ENCODE measurements at places on chromosomes 11 and 22. TPM values are rescaled to one million over a fixed set of nuclear protein-coding genes. Genes with fewer than 3 reads are reported as not detected.
A peak's percentile ranks its signal among the peaks of the same experiment; 100 is the strongest.

SLN gene
- 4.9 TPM for total RNA-seq

NECTIN1 gene
- 17.7 TPM for total RNA-seq

TREH gene
- total RNA-seq, result not detected

OSBP2 gene
- total RNA-seq, result 0.89 TPM

DNA sequence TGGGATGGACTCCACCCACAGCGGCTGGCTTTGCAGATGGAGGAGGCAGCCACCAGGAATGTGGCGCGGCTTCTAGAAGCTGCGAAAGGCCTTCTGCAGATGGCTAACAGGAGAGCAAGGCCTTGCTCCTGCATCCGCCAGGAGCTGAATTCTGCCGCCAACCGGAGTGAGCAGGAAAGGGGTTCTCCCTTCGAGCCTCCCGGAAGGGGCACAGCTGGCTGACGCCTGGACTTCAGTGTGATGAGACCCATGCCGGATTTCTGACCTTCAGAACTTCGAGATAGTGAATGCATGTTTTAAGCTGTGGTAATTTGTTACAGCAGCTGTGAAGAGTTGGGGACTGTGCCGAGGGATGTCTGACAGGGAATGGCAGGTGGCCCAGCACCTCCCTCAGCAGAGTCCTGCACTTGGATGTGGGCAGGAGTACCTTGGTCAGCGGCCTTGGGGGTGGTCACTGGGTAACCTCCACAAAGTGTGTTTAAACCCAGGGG, 7.7 kb downstream of the TBC1D22A start:
- H3K36me3 ChIP-seq, result no peaks in the 10 kb centered on the region
- no peak overlapping the region for H3K27ac ChIP-seq
- no peak for DNase-seq
- H3K4me1 ChIP-seq, result peaks cover 16% of the 10 kb centered on the region

DNA sequence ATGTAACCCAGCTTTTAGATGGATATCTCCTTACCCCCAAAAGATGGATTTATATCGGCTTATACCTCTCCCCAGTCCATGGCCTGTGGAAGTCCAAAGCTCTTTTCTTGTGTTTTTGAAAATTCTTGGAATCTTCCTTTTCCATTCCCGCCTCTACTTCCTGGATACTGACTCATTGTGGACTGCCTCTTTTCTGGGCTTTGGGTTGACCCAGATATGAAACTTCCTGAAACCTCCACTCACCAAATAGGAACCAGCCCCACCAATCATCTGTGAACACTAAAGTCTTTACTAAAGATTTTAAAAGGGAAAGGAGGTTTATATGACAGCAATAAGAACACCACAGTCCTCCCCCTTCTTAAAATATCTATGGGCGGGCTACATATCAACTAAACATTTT, 163.4 kb upstream of the SYN3 start:
- no peaks in the 10 kb centered on the region for H3K36me3 ChIP-seq
- no peak for DNase-seq
- H3K27me3 ChIP-seq, result no peaks in the 10 kb centered on the region
- no peak overlapping the region for H3K27ac ChIP-seq
- H3K4me3 ChIP-seq, result no peak overlapping the region

GRCh38 chr22:30861688-30862552, 106.7 kb downstream of the MORC2 start:
- no peak overlapping the region for H3K27ac ChIP-seq
- no peaks in the 10 kb centered on the region for H3K27me3 ChIP-seq
- H3K36me3 ChIP-seq, result no peaks in the 10 kb centered on the region

GRCh38 chr11:64866173-64866491, 12.3 kb downstream of the EHD1 start:
- H3K4me1 ChIP-seq, result peaks cover 75% of the 10 kb centered on the region
- no peak for DNase-seq
- H3K4me3 ChIP-seq, result no peak overlapping the region
- H3K27me3 ChIP-seq, result no peaks in the 10 kb centered on the region

DNA sequence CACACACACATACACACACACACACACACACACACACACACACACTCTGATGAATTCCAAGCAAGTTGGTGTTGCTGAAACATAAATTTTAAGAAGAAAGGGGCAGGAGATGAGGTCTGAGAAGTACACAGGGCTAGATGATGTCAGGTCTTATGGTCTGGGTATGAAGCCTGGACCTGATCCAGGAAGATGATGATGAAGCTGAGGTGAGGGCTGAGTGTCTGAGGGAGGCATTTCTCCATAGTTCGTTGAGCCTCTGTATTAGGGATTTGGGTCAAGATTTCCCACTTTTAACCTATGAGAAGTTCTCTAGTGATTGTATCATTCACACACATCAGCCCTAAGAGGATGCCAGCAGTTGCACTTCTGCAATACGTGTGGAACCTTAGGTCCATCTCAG, 32.6 kb downstream of the KREMEN1 start:
- no peaks in the 10 kb centered on the region for H3K4me1 ChIP-seq
- H3K36me3 ChIP-seq, result no peaks in the 10 kb centered on the region

DNA sequence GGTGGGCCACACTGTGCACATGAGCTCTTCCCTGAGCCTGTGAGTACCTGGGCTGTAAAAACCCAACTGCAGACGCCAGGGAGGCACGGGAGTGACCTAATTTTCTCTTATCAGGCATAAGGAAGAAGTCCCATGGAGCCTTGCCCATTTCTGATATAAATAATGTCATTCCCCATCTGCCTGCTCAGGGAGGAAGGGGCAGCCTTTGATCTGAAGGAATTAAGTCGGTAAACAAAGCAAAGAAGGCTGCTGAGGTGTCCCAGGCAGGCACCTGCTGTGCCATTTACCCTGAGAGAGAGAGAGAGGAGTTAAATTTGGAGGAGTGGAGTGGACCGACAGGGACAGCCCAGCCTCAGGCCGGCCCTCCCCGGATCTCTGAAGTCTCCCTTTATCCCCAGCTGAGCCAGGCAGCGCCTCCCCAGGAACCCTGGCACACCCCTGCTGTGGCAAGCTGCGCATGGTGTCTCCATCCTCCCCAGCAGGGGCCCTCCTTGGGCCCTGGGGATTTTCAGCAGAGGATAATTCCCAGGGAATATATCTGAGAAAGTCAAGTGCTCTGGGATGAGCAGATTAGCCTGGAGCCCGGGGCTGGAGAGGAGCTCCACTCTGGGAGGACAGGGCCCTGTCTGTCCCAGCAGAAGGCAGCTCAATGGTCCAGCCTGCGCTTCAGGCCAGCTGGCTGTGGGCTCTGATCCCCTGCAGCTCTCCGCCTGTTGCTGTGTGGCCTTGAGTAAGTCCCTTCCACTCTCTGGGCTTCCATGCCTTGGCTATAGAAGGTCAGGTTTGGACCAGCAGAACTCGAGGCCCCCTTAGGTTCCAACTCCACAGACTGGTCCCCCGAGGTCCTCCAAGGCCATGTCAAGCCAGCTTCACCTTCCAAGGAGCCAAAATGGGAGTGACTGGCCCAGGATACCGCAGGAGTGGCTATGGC, 17.5 kb upstream of the CABP7 start:
- no peaks in the 10 kb centered on the region for H3K36me3 ChIP-seq
- H3K4me3 ChIP-seq, result no peak overlapping the region
- H3K27ac ChIP-seq, result no peak overlapping the region
- no peak for DNase-seq
- H3K27me3 ChIP-seq, result no peaks in the 10 kb centered on the region
- peaks cover 33% of the 10 kb centered on the region for H3K4me1 ChIP-seq

DNA sequence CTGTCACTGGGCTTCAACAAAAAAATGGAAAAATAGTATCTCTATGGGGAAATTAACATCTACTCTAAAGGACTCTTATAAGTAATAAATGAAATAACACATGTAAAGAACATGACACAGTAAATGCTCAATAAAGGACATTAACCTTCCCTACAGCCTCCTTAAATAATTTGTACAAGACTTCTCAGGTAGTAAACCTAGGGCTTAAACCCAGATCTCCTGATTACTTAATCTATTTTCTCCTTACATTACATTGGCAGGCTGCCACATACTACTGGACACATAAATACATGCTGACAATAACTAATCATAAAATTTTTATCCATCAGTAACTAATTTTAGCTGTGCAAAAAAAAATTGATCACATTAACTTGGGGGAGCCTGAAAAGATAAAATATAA, 4.9 kb downstream of the AMBRA1 start:
- H3K27me3 ChIP-seq, result no peaks in the 10 kb centered on the region
- no peak for DNase-seq
- H3K4me1 ChIP-seq, result peaks cover 12% of the 10 kb centered on the region
- H3K27ac ChIP-seq, result no peak overlapping the region

- no peaks in the 10 kb centered on the region for H3K27me3 ChIP-seq
- H3K4me3 ChIP-seq, result no peak overlapping the region
- H3K4me1 ChIP-seq, result no peaks in the 10 kb centered on the region
- DNase-seq, result no peak
- no peak overlapping the region for H3K27ac ChIP-seq
- H3K36me3 ChIP-seq, result peaks cover 15% of the 10 kb centered on the region
These were observed 11.2 kb downstream of the PEX26 start for GRCh38 chr22:18088825-18089568.

DNA sequence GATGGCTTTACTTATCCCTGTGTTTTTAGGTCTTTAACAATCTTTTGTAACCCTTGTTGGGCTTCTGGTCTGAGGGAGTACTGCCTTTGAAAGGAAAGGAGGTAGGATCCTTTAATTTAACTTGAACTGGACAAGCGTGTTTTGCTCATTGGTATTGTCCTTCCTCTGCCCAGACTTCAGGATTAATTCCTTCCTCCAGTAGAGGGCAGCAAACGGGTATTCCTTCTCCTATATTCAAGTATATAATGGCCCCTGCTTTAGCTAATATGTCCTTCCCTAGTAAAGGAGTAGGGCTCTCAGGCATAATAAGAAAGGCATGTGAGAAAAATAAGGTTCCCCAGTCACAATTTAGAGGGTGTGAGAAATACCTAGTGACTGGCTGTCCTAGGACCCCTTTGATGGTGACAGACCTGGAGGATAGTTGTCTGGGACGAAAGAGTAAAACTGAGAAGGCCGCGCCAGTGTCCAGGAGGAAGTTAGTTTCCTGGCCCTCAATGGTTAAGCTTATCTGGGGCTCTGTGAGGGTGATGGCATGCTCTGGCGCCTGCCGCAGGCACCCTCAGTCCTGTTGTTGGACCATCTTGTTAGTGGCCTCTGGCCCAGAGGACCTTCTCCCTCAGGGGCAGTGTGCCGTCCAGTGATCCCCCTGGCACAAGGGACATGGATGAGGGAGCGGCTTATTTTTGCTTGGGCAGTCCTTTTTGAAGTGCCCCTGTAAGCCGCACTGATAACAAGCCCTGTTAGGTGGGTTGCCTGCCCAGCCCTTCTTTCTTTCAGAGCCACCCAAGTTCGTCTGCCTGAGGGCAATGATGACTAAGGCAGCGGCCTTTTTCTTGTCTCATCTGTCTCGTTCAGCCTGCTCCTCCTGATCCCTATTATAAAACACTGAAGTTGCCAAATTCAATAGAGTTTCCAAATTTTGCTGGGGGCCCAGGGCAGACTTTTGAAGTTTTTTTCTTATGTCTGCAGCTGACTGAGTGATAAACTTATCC, 51.8 kb downstream of the C11orf71 start:
- no peak overlapping the region for H3K27ac ChIP-seq
- DNase-seq, result peak; percentile 33
- peaks cover 2% of the 10 kb centered on the region for H3K4me1 ChIP-seq

DNA sequence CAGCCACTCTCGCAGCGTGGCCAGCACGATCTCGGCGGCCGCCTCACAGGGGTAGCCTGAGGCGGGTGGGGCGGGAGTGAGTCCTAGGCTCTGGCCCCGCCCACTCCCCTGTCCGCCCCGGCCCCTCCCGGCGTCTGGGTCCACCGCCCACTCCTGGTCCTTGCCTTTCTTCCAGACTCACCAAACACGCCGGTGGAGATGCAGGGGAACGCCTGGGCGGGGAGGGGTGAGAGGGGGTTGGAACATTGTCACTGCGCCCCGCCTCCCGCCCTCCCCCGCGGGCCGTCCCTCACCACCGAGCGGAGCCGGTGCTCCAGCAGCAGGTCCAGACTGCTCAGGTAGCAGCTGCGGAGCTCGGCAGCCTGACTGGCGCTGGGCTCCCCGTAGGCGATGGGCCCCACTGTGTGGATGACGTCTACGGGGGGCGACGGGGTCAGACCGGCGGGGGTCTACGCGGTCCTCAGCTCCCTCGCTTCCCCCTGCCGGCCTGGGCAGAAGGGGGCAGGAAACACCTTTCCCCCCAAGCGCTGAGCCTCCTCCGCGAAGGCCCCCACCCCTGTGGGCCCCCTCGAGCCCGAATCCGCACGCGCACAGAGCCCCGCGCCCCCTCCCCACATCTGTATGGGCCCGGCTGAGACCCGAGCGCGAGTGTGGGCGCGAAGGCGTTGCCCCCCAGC, 13.2 kb downstream of the OTUB1 start:
- H3K27ac ChIP-seq, result no peak overlapping the region
- peaks cover under 1% of the 10 kb centered on the region for H3K36me3 ChIP-seq
- peak; percentile 42 for DNase-seq

DNA sequence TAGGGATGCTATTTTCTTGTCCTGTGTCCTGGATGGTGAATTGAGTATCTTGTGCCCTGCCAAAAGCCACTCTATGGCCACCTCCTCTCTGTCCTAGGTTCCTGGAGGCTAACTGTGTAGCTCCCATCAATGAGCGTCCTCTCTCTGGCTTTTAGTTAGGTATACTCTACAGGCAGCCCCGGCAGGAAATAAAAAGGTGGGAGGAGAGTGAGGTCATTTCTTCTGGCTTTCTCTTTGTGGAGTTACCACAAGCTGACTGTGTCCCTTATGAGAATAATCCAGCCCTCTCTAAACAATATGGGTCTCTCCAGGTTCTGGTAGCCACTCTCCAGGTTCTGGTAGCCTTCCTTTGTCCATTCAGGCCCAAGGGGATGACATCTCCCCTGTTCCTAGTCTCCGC, 11.7 kb upstream of the ASPHD2 start:
- no peak for DNase-seq
- peaks cover 10% of the 10 kb centered on the region for H3K4me1 ChIP-seq
- H3K27me3 ChIP-seq, result peaks cover 31% of the 10 kb centered on the region

DNA sequence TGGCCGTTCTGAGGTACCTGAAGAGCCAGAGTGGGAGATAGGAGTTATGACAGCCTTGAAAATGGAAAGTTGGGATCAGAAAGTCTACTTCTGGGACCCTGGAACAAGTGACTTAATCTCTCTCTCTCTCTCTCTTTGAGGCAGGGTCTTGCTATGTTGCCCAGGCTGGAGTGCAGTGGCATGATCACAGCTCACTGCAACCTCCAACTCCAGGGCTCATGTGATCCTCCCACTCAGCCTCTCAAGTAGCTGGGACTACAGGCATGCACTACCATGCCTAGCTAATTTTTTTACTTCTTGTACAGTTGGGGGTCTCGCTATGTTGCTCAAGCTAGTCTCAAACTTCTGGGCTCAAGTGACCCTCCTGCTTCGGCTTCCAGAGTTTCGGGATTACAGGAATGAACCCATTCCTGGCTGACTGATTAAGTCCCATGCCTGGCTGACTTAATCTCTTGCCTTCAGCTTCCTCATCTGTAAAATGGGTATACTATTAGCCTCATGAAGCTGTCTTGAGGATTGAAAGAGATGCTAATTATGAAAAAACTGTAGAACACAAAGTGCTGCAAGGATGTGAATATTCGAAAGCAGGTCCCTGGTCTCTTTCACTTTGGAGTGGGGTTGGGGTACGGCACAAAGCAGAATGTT, 87.7 kb downstream of the UBASH3B start:
- peaks cover 34% of the 10 kb centered on the region for H3K4me1 ChIP-seq
- no peak overlapping the region for H3K4me3 ChIP-seq
- no peaks in the 10 kb centered on the region for H3K27me3 ChIP-seq
- no peaks in the 10 kb centered on the region for H3K36me3 ChIP-seq
- no peak overlapping the region for H3K27ac ChIP-seq

- peaks cover 17% of the 10 kb centered on the region for H3K4me1 ChIP-seq
- H3K4me3 ChIP-seq, result peak within 1 kb of the TSS; percentile 52
- H3K27me3 ChIP-seq, result peaks cover 10% of the 10 kb centered on the region
These were observed at the start of gene PLEKHA7 for GRCh38 chr11:17014321-17014832. Gene PLEKHA7 (minus strand): TSS chr11:17014414. CDS start chr11:17014401, 13 bp downstream.

Measured in astrocyte (in vitro differentiated cells and primary cell).